ENCODE measurements at places on chromosomes 2 and 18.

DNA sequence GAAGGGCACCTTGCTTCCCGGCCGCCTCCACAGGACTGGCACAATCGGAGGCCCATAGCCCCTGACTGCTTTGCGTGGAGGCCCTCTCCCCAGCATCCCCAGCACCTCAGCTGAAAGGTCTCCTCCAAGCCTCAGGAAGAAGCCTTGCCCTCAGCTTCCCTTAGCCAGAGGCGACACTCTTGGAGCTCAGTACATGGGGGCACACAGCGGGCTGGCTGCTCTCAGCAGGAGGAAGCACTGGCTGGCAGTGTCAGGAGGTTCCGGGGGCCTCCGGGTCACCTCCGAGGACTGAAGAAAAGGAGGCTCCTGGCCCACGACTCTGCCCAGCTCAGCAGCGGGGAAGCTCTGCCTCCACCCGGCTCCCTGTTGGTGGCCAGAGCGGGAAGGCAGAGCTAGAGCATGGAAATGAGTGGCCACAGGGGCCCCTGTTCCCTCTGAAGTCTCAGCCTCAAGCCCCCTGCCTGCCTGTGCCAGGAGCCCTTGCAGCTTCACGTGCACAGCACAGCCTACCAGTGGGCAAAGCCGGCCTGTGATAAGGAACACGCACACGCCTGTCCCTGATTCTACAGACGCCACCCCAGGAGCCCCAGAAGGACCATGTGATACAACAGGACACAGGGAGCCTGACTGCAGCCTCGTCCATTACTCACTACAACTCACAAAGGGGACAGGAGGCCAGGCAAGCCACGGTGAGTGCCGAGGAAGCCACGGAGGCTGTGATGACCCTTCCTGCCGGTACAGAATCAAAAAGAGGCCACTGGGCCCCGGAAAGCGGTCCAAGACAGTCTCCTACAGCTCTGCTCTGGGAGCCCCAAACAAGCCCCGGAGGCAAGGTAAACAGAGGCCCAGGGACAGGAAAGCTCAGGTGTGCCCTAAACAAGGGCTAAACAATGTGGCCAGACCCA lies 15.5 kb downstream of the HDAC4 start:
- no peak for DNase-seq

- DNase-seq = no peak
Observed at GRCh38 chr2:18362696-18363095, 197.8 kb downstream of the RDH14 start.

DNA sequence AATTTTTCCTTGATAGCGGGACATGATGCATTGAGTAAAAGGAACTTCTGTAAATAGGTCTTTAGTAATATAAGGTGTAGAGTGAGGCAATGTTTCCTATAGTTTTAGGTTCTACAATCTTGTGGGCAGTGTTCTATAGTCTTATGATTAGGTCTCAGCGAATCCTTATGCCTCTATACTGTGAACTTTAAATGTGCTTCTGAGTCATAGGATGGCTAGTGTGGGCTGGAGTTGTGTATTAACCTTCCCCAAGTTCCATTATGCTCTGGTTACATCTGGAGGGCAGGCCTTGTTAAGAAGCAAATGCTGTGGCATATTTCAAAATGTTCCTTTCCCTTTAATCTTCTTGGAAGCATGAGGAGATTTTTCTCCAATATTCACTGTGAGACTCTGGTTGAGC lies 73.5 kb downstream of the ROCK2 start:
- no peak for DNase-seq

- DNase-seq = no peak
Observed at GRCh38 chr2:25992556-25992955, 10.3 kb upstream of the KIF3C start.

GRCh38 chr2:19711470-19712372 lies 190.1 kb downstream of the TTC32 start:
- DNase-seq = no peak

GRCh38 chr2:176126929-176127773 lies 2.4 kb upstream of the HOXD8 start:
- peak; percentile 81 for DNase-seq

Data from CD4-positive, alpha-beta T cell treated with Interleukin-17A for 4 hours (primary cell).